BJ (cell line): ENCODE measurements at places on chromosomes 13 and 19. TPM values are rescaled to one million over a fixed set of nuclear protein-coding genes. Genes with fewer than 3 reads are reported as not detected.

- no peak for DNase-seq
Observed at GRCh38 chr13:50235604-50236342, 220.5 kb downstream of the KCNRG start.

- DNase-seq = no peak
Observed at GRCh38 chr19:16821081-16821480, 8.1 kb upstream of the SIN3B start.

Gene SIGLEC14
- not detected in 2 replicates for polyA plus RNA-seq

- no peak for DNase-seq
Observed at GRCh38 chr13:27810461-27810860, 18.2 kb downstream of the GSX1 start.

Gene SIGLEC11
- polyA plus RNA-seq = not detected in 2 replicates

DNA sequence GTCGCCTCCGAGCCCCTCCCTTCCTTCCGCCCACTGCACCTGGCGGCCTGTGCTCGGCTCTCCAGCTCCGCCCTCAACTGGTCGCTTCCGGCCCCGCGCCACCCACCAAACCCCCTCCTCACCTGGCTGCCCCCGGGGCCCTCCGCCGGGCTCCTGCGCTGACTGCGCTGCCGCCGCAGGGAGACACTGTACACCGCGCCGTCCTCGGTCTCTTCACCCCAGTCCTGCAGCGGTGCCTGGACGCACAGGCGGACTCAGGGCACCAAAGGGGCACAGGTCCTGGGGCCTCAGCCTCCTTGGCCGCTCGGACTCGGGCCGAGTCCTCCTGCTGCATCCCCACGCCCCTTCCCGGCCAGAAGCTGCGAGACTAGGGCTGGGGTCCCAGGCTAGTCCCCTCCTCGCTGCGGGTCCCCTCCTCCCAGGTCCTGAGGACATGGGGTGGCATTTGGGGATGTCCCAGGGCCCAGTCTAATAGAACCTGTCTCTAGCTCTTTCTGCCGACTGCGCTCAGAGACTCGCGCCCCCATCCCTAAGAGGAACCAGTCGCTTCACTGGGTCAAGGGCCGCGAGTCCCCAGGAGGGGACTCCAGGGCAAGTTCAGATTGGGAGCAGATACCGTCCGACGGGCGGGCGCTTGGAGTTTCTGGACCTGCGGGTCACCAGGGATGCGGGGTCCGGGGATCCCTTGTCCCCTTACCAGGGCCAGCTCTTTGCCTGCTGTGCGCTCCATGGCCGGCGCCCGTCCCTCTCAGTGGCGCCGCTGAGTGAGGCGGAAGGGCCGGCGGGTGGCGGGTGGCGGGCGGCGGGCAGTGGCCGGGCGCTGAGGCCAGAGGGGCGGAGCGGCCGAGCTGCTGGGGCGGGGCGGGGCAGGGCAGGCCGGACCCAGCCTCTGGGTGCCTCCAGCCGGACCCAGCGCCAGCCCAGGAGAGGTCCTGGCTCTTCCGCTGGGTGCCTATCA is at the start of gene RGL3:
Gene RGL3 (minus strand): TSS at position 766 of the 958 bp plus-strand sequence. CDS start 36 bp downstream, at position 730.
- DNase-seq = no peak

Gene GRK1
- 0.02 TPM in 1 of 2 replicates, not detected in the other for polyA plus RNA-seq

- DNase-seq = no peak
Observed at GRCh38 chr19:45186509-45187334, 8.1 kb downstream of the BLOC1S3 start.

DNA sequence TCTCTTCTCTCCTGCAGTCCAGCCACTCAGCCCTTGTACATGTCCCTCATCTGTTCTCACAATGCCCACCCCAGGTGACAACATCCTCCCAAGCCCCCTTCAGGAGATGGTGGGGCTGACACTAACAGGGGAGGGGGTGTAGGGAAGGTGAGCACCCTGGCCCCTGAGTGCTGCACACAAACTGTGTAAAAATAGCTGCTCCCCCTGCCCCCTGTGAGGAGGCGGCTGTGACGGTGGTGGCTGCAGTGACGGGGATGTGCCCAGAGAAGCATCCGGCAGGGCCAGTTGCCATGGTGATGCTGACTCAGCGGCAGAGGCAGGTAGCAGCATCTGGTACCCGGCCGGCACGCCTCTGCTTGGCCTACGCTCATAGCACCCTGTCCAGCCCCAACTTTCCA is 13.0 kb upstream of the JUND start:
- no peak for DNase-seq

GRCh38 chr19:29015569-29015968 is 197.4 kb downstream of the UQCRFS1 start:
- no peak for DNase-seq

DNA sequence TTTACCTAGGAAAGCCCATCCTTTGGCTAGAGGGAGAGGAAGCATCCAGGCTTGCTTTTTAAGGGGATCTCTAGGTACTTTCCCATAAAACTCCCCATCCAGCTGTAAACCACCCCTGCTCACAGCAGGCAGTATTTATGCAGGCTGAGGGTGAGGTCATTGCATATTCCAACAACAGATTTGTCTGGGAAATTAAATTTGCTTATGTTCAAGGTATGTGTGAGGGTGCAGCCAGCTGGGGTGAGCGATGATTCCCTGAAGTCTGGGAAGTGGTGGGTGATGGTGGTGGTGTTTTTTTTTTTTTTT is 96.3 kb upstream of the C1QTNF9B start:
- no peak for DNase-seq

DNA sequence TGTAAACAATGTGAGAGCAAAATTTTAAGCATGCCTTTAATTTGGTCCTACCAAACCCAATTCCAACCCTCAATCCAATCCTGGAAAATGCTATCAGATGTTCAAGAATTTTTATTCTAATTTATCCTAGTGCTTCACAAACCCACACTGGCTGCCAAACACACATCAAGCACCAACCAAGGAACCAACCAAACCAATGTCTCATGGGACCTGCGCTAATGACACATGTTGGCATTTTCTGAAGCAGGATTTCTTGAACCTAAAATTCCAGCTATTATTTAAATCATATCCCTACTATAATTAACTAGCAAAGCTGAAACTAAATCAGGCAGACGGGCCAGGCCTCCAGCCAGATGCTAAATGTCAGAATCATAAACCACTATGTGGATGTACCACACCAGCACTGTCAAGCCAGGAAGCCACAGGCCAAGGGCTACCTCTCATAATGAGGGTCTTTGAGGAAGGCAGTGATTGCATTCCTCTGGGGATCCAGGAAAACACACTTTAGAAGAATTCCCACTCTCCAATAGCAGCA is 5.8 kb downstream of the LATS2 start:
- no peak for DNase-seq
